ENCODE measurements at places on chromosomes 16 and 17.

DNA sequence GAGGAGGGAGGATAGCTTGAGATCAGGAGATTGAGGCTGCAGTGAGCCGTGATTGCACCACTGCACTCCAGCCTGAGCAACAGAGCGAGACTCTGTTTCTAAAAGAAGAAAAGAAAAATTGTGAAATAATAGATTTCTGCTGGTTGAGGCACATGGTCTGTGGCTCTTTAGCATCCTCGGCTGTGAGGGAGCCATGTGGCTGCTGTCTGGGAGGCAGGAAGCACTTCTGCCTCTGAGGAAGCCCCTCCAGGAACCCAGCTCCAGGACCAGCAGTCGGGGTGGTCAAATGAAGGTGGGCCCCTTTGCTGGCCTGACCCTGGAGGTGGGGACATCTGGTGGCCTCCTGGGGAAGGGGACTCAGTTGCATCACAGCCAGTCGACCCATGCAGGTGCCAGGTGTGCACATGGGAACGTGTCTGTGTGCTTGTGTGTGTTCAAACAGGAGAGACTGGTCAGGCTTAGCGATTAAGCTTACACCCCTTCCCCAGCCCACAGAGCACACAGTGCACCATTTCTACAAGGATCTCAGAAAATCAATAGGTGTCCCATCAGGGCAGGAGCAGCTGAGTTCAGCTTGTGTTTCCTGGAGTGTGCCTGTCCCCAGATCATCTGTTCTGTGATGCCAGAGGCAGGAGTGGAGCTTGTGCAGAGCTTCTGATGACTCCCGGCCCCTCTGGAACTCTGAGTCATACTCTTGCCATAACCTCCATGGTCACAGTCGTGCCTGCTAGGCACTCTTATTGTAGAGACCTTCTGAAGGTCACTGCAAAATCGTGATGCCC is 24.3 kb upstream of the MGAT5B start:
- DNase-seq: no peak

GRCh38 chr16:20072146-20072873 is 1.4 kb downstream of the GPR139 start:
- DNase-seq: no peak

DNA sequence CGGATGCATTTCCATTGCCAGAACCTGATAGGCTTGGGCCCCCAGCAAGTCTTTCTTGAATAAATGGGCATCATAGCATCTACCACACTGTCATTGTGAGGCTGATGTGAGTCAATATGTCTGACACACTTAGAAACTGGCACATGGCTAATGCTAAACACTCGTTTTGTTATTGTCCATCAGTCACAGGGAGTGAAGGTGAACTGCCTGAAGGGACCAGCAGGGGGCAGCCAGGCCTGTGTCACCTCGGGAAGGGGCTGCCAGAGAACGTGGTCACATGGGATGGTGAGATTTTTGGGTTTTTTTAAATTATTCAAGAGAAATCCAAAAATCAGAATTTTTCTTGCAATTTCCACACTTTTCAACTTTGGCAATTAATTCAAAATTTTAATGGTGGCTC is 831 bp upstream of the RCVRN start:
- no peak for DNase-seq

GRCh38 chr16:1773703-1774447 is 941 bp upstream of the MRPS34 start:
- no peak for DNase-seq

GRCh38 chr16:27950206-27950887 is 113.2 kb downstream of the GSG1L start:
- no peak for DNase-seq

All from SHP77 treated with DMSO at 0.1 percent for 48 hours (cell line).